ENCODE measurements at places on chromosomes 2 and 18.

DNA sequence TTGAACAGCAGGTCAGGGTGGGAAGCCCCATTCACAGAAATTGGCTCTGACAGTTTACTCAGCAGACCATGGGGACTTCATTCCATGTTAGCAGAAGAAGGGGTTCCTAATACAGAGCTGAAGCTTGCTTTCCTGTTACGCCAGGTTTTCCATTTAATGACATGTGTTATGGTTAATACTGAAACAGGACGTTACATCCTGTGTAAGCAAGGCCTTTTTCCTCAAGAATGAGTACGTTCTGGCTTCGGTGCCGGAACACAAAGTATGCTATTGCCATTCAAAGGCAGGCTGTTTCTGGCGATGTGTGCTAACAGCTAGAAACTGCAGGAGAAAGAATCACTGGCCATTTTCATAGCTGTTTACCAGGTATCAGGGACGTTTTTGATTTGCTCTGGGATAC lies 190.4 kb downstream of the SNTG2 start:
- H3K36me3 ChIP-seq, result no peaks in the 10 kb centered on the region
- no peak for DNase-seq
- no peak overlapping the region for H3K27ac ChIP-seq

GRCh38 chr2:110126086-110126773 lies 10.6 kb upstream of the MALL start:
- H3K27me3 ChIP-seq, result no peaks in the 10 kb centered on the region
- no peak overlapping the region for H3K27ac ChIP-seq

- H3K4me1 ChIP-seq, result no peaks in the 10 kb centered on the region
- DNase-seq, result no peak
- H3K36me3 ChIP-seq, result no peaks in the 10 kb centered on the region
- no peak overlapping the region for H3K4me3 ChIP-seq
Observed at GRCh38 chr2:179614121-179614520, 247.3 kb downstream of the ZNF385B start.

GRCh38 chr18:24474406-24474805 lies 14.0 kb downstream of the HRH4 start:
- H3K36me3 ChIP-seq, result no peaks in the 10 kb centered on the region
- no peak overlapping the region for H3K27ac ChIP-seq
- H3K27me3 ChIP-seq, result no peaks in the 10 kb centered on the region
- DNase-seq, result no peak
- no peak overlapping the region for H3K4me3 ChIP-seq

DNA sequence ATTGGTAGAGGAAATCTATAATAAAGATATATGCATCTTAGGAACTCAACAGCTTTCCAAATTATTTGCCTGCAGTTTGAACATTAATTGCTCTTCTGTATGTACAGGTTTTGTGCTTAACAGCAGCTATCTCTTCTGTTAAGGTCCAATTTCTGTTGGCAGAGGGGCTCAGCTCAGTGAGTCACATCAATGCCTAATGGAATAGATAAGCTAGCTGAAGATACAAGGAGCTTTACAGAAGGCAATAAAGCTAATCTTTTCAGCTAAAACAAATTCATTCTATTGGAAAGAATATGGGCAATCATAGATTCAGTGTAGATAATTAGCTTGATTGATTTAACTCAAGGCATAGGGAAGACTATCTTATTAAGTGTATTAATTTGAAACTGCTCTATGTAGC lies 58.4 kb upstream of the UNC80 start:
- DNase-seq, result no peak
- no peaks in the 10 kb centered on the region for H3K27me3 ChIP-seq

GRCh38 chr2:74893332-74893731 lies 59.4 kb downstream of the HK2 start:
- H3K4me3 ChIP-seq, result no peak overlapping the region
- no peak overlapping the region for H3K27ac ChIP-seq
- DNase-seq, result no peak
- no peaks in the 10 kb centered on the region for H3K27me3 ChIP-seq
- no peaks in the 10 kb centered on the region for H3K4me1 ChIP-seq

- DNase-seq, result no peak
- H3K27me3 ChIP-seq, result no peaks in the 10 kb centered on the region
- H3K36me3 ChIP-seq, result no peaks in the 10 kb centered on the region
Observed at GRCh38 chr18:46679846-46680598, 23.0 kb upstream of the LOXHD1 start.

GRCh38 chr2:134460583-134460998 lies 206.7 kb downstream of the MGAT5 start:
- H3K36me3 ChIP-seq, result peaks cover 4% of the 10 kb centered on the region
- no peaks in the 10 kb centered on the region for H3K27me3 ChIP-seq
- DNase-seq, result peak; percentile 62
- H3K4me3 ChIP-seq, result no peak overlapping the region

DNA sequence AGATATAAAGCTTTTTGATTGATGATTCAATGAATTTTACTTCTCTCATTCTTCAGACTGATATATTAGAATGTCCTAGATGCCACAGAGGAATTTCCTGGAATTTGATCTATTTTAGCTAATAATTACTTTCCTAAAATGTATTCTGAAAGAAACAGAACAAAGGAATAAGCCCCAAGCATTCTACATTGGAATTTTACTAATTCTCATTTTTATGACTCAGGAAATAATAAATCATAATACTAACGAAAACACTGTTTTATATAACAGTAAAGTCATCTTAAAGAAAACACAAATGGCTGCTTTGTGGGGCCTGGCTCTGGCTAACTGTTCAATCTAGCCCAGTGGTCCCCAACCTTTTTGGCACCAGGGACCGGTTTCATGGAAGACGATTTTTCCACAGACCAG lies 68.6 kb upstream of the LPIN2 start:
- no peak overlapping the region for H3K27ac ChIP-seq
- H3K4me3 ChIP-seq, result no peak overlapping the region
- no peaks in the 10 kb centered on the region for H3K4me1 ChIP-seq

DNA sequence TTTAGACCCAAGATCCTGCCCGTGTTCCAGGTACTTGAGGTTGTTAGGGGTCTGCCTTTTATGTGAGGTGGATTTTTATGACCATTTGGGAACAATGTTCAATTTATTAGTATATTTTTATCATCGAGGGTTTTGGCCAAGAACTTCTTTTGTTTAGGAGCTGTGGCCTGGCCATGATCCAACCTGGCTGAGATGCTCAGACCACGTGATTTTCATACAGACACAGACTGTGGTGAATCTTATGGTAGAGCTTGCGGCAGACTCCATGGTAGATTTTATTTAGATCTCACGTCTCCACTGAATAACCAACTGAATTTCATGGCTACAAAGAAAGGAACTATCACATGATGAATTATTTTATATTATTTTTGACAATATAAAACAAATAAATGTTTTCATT lies 405.5 kb upstream of the VWC2L start:
- H3K4me3 ChIP-seq, result no peak overlapping the region
- H3K27ac ChIP-seq, result no peak overlapping the region
- H3K27me3 ChIP-seq, result no peaks in the 10 kb centered on the region
- no peak for DNase-seq

GRCh38 chr2:866887-867286 lies 83.8 kb upstream of the SNTG2 start:
- H3K36me3 ChIP-seq, result no peaks in the 10 kb centered on the region
- DNase-seq, result no peak
- no peak overlapping the region for H3K4me3 ChIP-seq

GRCh38 chr2:45649462-45649857 lies 2.0 kb upstream of the PRKCE start:
- peaks cover 19% of the 10 kb centered on the region for H3K4me1 ChIP-seq
- no peaks in the 10 kb centered on the region for H3K27me3 ChIP-seq
- H3K4me3 ChIP-seq, result peak overlapping the region; percentile 57
- no peaks in the 10 kb centered on the region for H3K36me3 ChIP-seq

DNA sequence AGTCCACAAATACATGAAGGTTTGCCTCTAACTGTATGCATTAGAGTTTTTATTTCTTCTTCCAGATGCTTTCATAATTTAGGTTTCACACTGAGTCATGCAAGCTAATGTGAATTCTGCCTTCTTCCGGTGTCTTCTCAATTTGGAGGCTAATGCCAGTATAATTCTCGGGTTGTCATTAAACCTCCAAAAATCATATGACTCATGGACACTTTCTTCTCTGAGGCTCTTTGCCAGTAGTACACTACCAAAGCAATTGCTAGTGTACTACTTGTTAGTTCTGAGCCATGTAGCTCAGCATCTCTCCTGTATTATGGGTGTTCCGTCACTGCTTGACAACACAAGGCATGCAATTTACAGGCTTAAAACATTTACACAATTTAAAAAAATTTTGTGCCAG lies 137.1 kb downstream of the VWC2L start:
- H3K27me3 ChIP-seq, result no peaks in the 10 kb centered on the region
- no peaks in the 10 kb centered on the region for H3K4me1 ChIP-seq
- no peak for DNase-seq
- no peak overlapping the region for H3K4me3 ChIP-seq
- no peaks in the 10 kb centered on the region for H3K36me3 ChIP-seq
- H3K27ac ChIP-seq, result no peak overlapping the region

GRCh38 chr2:76870581-76870980 lies 651.6 kb downstream of the LRRTM4 start:
- H3K4me3 ChIP-seq, result no peak overlapping the region
- H3K27ac ChIP-seq, result no peak overlapping the region
- DNase-seq, result no peak
- no peaks in the 10 kb centered on the region for H3K4me1 ChIP-seq
- no peaks in the 10 kb centered on the region for H3K27me3 ChIP-seq

GRCh38 chr2:113910967-113911678 lies 21.2 kb downstream of the ACTR3 start:
- H3K27me3 ChIP-seq, result no peaks in the 10 kb centered on the region
- H3K4me1 ChIP-seq, result peaks cover 21% of the 10 kb centered on the region
- no peak for DNase-seq
- H3K36me3 ChIP-seq, result peaks cover 18% of the 10 kb centered on the region
- H3K4me3 ChIP-seq, result no peak overlapping the region

- H3K27me3 ChIP-seq, result peaks cover 20% of the 10 kb centered on the region
- peaks cover 21% of the 10 kb centered on the region for H3K4me1 ChIP-seq
- DNase-seq, result no peak
Observed at GRCh38 chr2:75564713-75565359, 4.1 kb upstream of the EVA1A start.

GRCh38 chr2:28764909-28765711 lies 13.5 kb downstream of the PPP1CB start:
- H3K27me3 ChIP-seq, result no peaks in the 10 kb centered on the region
- H3K36me3 ChIP-seq, result peaks cover 10% of the 10 kb centered on the region
- DNase-seq, result no peak
- H3K27ac ChIP-seq, result no peak overlapping the region
- no peak overlapping the region for H3K4me3 ChIP-seq

GRCh38 chr2:233329489-233330135 lies 22.0 kb downstream of the SAG start:
- no peaks in the 10 kb centered on the region for H3K27me3 ChIP-seq
- no peak overlapping the region for H3K27ac ChIP-seq
- DNase-seq, result no peak
- peaks cover 50% of the 10 kb centered on the region for H3K4me1 ChIP-seq
- H3K4me3 ChIP-seq, result no peak overlapping the region

DNA sequence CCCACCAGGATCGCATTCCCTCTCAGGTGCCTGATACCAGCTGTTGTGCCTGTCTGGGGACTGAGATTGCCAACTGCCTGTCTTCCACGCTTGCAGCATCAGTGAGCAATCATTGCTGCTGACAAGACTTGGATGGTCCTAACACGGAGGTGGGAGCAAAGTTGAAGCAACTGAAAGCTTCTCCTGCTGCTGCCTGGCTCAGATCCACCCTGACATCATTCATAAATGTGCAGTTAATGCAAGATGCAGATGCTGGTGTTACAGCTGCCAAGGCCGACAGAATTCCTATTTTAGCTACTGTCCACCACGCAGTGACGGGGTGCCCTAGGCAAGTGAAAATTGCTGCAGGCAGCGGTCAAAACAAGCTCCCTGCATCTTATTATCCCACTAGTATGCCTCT lies 131.4 kb downstream of the VWC2L start:
- no peak for DNase-seq
- H3K4me3 ChIP-seq, result no peak overlapping the region
- H3K36me3 ChIP-seq, result no peaks in the 10 kb centered on the region
- no peaks in the 10 kb centered on the region for H3K27me3 ChIP-seq
- H3K27ac ChIP-seq, result no peak overlapping the region
- H3K4me1 ChIP-seq, result no peaks in the 10 kb centered on the region

- H3K27ac ChIP-seq, result no peak overlapping the region
- H3K4me3 ChIP-seq, result no peak overlapping the region
- DNase-seq, result no peak
- no peaks in the 10 kb centered on the region for H3K36me3 ChIP-seq
Observed at GRCh38 chr2:16105669-16106281, 165.4 kb downstream of the MYCN start.

- no peak overlapping the region for H3K4me3 ChIP-seq
- H3K4me1 ChIP-seq, result peaks cover 6% of the 10 kb centered on the region
- H3K27me3 ChIP-seq, result no peaks in the 10 kb centered on the region
- DNase-seq, result no peak
Observed at GRCh38 chr18:58606236-58606635, 22.7 kb downstream of the ALPK2 start.

- no peaks in the 10 kb centered on the region for H3K27me3 ChIP-seq
- H3K4me1 ChIP-seq, result no peaks in the 10 kb centered on the region
- H3K36me3 ChIP-seq, result no peaks in the 10 kb centered on the region
- no peak overlapping the region for H3K27ac ChIP-seq
- no peak overlapping the region for H3K4me3 ChIP-seq
Observed at GRCh38 chr2:88082781-88083180, 15.2 kb downstream of the SMYD1 start.

- no peak for DNase-seq
- no peak overlapping the region for H3K4me3 ChIP-seq
- H3K36me3 ChIP-seq, result no peaks in the 10 kb centered on the region
Observed at GRCh38 chr2:196970099-196970498, 43.6 kb upstream of the PGAP1 start.

DNA sequence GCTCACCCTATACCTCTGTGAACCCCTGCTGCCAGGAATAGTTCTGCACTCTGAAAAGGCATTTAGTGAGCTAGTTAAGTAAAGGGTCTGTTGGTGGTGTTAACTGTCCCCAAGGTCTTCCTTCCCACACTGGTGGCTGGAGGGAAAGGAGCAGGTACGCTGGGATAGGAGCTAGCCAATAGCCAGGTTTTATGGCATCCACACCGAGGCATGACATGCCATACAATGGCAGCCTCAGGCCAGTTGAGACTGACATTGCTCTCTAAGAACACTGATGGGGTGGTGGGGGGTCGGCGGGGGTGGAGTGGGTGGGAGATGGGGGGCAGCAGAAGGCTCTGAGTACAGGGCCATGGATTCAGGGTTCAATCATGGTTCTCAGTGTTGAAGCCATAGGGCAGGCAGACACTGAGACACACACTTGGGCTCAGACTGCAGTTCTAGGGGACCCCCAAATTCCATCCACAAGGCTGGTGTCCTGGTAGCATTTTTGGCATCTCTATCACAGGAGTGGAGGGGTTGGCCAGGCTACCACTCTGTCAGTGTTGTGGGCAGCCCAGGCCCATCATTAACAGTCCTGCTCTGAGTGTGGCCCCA lies 136.0 kb downstream of the CTIF start:
- H3K27me3 ChIP-seq, result no peaks in the 10 kb centered on the region
- peaks cover 7% of the 10 kb centered on the region for H3K4me1 ChIP-seq
- no peaks in the 10 kb centered on the region for H3K36me3 ChIP-seq
- H3K4me3 ChIP-seq, result no peak overlapping the region
- no peak overlapping the region for H3K27ac ChIP-seq
- DNase-seq, result no peak

All from natural killer cell (primary cell).